ENCODE measurements at places on chromosomes 1 and 21.

- no peak for DNase-seq
Observed at GRCh38 chr1:228554107-228554506, 66.9 kb downstream of the RNF187 start.

GRCh38 chr1:56644919-56645676 lies at the start of gene PRKAA2:
PRKAA2 (plus strand) TSS chr1:56645314; CDS start chr1:56645388, 74 bp downstream.
- no peak for DNase-seq

GRCh38 chr1:21623410-21623961 lies 45.7 kb downstream of the RAP1GAP start:
- DNase-seq: no peak

GRCh38 chr1:31763671-31764311 lies 349 bp downstream of the ADGRB2 start:
- DNase-seq: no peak

GRCh38 chr21:26055010-26055409 lies 115.6 kb downstream of the APP start:
- DNase-seq: no peak

GRCh38 chr1:234926559-234927311 lies 201.9 kb downstream of the TOMM20 start:
- DNase-seq: no peak

GRCh38 chr21:16308269-16308668 lies 578.5 kb downstream of the USP25 start:
- DNase-seq: no peak

DNA sequence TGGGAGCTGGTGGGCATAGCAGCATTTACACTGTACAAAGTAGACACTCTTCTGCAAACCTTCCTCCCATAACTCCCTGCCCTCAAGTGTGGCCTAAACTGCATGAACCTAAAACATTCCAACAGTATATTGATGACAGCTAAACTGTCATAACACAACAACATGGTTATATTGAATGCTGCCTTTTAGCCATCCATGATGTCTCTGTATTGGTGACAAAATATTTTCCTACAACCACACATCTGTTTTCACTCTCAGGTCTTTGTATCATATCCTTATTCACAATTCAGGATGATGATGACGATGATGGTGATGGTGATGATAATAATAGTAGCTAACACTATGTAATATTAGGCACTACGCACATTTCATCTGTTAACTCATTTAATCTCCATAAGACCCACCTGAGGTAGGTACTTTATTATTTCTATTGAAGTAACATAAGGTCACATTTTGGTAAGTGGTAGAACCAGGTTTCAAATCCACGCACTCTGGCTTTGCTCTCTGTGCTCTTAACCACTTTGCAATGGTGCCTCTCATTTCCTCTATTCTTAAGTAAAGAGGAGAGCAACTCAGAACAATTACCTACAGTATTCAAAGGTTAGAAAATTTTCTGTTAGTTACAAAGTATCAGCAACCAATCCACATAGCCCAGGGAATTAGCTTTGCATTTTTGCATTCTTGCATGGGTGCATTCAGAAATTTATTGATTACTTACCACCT lies 185.1 kb upstream of the LMO4 start:
- no peak for DNase-seq

DNA sequence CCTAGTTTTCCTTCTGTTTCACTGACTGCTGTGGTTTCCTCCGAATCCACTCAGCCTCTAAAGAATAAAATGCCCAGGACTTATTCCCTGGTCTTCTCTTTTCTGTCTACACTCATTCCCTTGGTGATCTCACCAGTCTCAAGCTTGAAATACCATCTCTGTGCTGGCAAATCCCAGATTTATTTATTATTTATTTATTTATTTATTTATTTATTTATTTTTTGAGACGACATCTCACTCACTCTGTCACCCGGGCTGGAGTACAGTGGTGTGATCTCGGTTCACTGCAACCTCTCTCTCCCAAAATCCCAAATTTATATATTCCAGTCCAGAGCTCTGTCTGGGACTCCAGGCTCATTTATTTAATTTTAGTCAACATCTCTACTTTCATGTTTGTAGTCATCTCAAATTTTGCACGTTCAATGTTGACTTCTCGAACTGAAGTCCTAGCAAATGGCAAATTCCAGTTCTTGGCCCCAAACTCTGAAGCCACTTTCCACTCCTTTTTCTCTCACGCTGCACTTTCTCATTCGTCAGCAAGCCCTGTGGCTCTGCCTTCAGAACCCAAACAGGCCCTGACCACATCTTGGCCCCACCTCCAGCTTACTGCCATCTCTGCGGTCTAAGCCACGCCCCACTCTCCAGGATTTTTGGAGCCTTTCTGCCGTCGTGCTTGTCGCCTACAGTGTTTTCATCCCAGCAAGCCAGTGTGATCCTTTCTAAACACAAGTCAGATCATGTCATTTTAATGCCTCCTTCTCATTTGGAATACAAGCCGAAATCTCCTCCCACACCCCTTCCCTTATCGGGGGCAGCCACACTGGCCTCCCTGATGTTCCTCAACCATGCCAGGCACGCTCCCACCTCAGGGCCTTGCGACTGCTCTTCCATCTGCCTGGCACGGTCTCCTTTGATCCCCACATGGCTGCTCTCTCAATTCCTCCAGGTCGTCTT lies 14.2 kb upstream of the TENT5B start:
- DNase-seq: no peak

DNA sequence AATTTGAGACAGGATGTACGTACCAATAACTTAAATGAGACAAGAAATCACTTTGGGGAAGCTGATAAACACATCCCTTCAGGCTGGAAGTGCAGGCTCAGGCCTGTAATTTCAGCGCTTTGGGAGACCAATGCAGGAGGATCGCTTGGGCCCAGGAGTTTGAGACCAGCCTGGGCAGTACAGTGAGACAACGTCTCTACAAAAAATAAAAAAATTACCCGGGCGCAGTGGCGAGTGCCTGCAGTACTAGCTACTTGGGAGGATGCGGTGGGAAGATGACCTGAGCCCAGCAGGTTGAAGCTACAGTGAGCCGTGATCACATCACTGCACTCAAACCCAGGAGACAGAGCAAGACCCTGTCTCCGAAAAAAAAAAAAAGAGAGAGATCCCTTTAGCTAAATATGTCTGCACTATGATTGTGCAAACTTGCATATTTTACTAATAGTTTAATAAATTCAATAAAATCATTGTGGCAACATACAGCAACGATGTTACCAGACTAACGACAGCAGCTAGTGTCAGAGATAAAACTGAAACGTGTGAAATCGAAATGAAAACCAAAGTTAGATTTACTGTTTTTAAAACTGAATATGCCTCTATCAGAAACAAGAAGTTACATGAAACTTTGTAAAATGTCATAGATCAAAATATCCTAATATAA lies 54.7 kb downstream of the CD2 start:
- no peak for DNase-seq

GRCh38 chr21:37220433-37220980 lies 46.6 kb downstream of the VPS26C start:
- no peak for DNase-seq

DNA sequence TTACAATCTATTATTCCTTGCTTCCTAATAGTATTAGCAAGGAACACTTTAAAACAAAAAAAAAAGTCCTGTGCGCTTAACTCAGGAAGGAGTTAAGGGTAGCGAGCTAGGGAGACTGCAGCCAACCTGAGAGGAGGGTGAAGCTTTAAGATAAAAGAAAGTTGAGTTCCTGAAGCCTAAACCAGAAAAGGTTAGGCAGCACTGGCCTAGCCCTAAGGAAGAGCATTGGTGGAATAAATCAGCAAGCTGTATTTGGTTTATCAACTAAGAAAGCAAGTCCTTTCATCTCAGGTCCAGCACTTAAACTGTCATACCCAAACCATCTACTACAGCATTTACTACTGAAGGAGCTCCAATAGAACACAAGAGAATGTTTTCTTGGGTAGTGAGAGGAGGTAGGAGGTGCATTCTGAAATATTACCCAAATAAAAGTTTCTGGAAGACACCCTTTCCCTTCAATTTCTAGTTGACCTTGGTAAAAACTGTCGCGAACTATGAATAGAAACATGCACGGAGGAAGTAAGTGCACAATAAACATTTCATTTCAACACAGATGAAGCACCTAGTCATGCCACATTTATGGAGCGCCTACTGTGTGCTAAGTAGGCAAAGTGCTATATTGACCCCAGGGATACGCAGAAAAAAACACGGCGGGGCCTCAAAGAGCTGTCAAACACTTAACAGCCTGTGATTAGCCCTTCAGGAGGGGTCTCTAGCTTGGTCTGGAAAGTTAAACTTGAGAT lies 1.3 kb downstream of the GLRX2 start:
- DNase-seq: no peak

GRCh38 chr1:183720028-183720427 lies 66.9 kb upstream of the APOBEC4 start:
- no peak for DNase-seq

- no peak for DNase-seq
Observed at GRCh38 chr1:183612407-183612806, 22.1 kb upstream of the NCF2 start.

DNA sequence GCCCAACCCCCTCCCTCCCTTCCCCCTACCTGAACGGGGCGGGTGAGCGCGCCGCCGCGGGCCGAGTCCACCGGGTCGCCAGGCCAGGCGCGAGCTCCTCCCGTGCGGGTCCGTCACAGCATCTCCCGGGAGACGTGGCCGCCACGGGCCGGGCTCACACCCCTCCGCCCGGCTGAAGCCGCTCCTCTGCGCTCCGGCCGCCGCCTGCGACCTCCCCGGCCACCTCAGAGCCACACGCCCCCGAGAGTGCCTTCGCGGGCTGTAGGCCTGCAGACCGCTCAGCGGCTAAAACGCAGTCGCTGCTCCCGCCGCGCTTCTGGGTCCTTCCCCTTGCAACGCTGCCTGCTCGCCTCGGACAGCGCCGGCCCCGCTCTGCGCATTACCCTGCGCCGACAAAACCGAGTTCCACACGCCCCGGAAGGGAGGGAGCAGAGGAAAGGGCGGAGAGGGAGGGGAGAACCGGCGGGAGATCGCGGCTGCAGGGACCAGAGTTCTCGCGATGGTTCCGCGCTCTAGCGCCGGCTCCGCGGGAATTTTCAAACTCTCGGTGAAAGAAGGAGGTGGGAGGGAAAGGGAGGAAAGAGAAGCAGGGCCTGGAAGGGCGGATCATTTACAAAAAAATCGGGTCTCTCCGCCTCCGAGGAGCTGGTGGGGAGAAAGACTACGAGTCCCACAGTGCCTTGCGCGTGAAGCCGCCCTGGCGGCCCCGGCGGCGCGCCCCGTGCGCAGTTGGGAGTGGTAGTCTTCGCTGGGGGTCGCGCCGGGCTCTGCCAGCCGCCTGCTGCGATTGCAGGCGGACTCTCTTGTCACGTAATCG lies at the start of gene AHCTF1:
AHCTF1 (minus strand) TSS at position 400 of the 817 bp plus-strand sequence. CDS start 13,578 bp downstream, outside the sequence.
- DNase-seq: peak; percentile 86

DNA sequence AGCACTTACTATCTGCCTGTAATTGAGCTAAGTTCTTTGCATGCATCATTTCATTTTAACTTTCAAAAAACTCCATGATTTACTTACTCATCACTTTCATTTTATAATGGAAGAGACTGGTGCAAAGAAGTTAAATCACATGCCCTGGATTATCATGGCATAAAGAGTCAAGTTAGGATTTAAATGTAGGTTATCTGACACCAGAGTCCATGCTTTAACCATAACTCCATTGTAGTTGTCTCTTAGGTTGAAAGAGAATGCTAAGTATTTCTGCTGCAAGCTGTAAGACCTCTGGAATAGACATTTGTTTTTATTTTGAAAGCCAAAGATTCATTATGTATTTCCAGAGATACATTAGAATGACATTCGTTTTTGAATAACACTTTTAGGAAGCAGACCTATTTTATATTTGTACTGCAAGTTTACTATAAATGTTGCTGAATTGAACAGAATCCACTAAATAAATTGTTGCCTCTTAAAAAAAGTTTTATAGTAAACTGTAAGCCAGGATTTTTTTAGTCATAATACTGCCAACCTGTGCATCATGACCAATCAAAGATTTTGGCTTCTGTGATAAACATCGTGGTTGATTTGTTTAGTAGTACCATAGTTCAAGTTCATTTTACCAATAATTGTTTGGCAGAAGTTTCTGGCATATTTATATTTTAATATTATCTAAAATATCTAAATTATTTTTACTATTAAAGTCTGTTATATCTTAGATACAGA lies 26.1 kb downstream of the CFH start:
- no peak for DNase-seq

DNA sequence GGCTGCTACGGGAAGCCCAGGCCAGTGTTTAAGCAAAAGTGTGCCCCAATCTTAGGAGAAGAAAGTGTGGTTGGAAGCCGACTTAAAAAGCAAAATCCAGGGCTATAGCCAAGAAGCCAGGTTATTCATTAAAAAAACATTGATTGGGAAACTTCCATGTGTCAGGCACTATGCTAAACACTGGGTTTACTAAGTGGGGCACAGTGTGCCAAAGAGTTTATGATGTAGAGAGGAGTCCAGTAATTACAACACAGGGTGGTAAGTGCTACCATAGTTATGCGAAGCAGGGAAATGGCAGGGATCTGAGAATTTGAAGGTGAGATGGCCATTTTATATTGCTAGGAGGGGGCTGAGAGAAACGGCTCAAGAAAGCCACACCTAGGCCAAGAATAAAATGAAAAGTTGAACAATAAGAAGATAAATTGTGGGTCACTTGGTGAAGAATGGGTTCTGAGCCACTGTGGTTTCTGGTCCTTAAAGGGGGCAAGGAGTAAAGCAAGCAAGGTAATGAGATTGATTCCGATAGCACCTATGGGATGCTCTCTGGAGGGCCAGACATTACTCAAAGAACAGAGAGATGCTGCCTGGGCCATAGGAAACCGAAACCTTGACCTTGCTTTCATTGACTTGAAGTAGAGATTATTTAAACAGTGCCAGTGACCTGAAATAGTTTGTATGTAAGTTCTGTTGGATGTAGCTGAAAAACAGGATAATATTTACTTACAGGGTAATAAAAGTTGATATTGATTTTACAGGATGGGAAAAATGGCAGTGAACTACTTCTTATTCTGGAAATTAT lies 177.8 kb downstream of the GIPC2 start:
- no peak for DNase-seq

DNA sequence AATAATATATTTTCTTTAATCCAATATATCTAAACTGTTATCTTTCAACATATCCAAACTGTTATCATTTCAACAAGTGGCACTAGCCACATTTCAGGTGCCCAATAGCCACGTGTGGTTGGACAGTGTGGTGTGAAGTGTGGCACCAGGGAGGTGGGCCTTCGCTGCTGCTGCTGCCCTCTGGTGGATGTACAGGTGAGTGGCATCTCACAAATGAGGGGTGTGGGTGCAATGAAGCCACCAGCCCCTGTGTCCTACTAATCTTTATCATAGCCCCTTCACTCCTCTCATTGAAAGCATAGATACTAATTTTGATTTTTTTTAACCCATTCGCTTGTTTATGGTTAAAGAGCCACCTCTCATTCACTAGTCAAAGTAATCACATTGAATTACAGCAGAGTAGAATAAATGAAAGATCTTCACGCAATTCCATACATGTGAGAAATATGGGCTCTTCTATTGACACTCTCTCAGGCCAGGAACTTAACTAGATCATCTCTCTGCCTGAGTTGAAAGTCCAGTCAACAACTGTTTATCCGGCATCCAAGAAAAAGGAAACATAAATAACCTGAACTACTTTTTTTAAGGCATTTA lies 499.2 kb downstream of the OMA1 start:
- DNase-seq: no peak

DNA sequence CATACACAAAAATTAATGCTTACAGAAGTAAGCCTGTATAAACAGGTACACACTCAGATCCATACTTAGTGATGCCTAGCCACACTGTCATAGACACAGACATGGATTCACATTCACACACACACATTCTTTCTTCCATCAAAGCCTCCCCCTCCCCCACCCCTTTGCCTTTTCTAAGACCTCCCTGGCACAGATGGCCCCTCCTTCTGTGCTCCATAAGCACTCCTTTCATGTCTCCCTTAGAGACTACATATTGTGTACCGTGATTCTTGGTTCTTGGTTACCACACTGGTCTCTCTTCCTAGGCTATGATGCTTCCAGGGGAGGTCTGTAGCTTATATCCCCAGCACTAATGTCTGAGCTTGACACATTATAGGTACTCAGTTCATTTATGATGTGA lies 2.0 kb upstream of the NHLH2 start:
- no peak for DNase-seq

Data from omental fat pad (tissue), 4 donors.